ENCODE measurements at places on chromosomes 5 and 9.
A peak's percentile ranks its signal among the peaks of the same experiment; 100 is the strongest.

DNA sequence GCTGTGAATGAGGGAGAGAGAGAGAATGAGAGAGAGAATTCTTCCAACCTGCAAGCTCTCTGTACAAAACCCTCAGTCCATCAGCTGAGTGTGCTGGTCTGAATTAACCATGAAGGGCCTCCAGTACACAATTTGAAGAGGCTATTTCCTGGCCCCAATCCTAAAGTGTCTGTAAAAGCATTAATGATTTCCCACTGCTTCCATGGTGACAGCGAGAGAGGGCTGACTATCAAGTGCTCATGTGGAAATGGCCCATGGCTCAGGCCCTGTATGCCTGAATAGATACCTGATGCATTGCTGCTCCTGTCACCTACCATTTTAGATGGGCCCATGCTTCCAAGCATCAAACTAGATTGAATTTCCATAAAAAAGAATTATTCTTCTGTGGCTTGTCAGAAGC is 592.4 kb downstream of the KIF4B start:
- no peak for DNase-seq

DNA sequence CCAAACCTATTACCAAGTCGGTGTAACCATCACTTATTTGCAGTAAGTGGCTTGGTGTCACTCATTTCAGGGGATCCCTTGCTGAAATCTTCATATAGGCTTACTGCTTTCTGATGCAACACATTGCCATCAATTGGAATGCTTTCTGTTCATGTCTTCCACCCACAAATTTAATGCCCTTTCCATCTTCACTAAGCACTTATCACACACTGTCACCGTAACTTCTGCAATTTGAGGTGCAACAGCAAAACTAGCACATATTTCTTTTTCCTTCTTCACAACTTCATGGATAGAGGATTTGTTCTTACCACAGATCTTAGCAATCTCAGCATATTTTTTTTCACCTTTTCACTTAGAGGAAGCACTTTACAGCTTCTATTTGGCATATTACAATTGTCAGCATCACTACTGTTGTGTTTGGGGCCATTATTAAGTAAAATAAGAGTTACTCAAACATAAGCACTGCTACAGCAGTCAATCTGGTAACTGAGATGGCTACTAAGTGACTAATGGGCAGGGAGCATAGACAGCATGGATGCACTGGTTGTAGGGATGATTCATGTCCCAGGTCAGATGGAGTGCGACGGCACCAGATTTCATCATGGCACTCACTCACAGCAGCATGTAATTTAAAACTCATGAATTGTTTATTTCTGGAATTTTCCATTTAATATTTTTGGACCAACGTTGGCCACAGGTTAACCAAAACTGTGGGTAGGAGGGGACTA is 70.1 kb downstream of the PIP5K1B start:
- no peak for DNase-seq

DNA sequence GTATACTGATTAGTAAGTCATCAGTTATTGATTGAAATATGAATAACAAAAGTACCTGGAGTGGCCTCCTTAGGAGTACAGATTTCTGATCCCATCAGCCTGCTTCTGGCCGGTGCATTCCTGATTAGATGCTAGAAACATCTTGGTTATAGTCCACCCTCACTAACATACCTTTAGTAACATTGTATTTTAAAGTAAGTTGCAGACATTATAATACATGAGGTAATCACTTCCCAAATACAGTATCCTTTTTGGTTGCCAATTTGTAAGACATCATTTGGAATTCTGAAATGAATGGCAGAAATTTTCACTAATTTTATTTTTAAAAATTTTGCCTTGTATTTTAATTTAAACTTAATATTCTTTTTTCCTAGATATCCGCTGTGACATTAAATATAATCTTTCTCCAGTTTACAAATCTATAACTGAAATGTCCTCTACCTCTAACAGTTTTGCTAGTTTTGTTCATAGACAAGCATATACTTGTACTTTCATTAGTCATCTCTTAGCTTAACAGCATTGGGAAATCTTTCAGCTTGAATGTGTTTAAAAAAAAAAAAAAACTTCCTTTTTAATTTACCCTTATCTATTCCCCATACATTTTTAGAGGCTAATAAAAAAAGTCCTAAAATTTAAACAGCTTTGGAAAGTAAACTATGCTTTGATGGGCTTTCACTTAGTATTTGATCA is 178.9 kb downstream of the XRCC4 start:
- DNase-seq: peak; percentile 7

- peak; percentile 56 for DNase-seq
These were observed 369.9 kb upstream of the DAB2 start for GRCh38 chr5:39794513-39795210.

- peak; percentile 55 for DNase-seq
These were observed 98.6 kb downstream of the YTHDC2 start for GRCh38 chr5:113612060-113612496.

GRCh38 chr5:88824141-88824540 is 58.8 kb downstream of the MEF2C start:
- DNase-seq: no peak

DNA sequence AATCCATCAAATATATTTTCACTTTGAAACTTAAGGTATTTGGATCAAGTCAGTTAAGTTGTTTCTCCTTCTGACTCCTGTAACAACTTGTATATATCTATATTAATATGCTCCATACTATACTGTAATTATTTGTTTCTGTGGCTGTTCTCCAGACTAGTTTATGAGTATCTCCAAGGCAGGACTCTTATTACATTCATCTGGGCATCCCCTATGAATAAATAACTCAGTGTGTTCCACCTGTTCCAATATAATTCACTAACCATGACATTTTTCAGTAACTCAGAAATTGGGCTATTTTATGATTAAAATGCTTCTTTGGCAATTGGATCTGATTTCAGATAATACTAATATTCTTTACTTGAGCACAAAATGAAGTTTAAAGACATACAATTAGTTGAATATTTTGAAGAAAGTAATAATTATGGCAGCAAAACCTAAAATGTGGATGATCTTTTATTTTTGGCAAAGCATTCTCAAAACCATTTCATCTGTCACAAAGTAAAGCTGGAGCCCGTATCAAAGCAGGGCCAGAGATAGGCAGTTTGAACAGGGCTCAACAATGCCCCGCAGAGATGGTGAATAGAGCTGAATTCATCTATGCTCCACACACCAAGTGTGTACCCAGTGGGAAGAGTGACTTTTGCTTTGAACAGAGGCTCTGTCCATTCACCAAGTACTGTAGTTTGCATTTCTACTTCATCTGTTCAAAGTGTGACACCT is 314.3 kb downstream of the PDE4D start:
- DNase-seq: no peak

GRCh38 chr5:485113-485945 is 38.9 kb downstream of the SLC9A3 start:
- no peak for DNase-seq

DNA sequence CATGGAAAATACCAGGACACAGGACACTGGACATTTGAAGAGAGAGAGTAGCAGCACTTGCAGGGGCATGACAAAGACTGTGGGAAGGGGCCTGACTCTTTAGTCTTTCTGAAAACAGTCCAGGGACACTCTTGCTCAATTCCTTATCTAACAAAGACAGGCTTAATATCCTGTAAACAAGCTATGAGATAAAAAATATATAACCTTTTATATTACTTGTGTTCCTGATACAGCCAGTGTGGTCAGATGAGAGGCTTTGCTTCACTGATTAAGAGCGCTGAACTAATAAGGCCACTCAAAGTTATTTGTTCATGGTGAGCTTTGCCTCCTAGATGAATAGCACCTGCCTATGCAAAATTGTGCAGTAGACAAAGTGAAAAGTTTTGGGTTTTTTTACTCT is 518.7 kb downstream of the LRRC70 start:
- DNase-seq: no peak

DNA sequence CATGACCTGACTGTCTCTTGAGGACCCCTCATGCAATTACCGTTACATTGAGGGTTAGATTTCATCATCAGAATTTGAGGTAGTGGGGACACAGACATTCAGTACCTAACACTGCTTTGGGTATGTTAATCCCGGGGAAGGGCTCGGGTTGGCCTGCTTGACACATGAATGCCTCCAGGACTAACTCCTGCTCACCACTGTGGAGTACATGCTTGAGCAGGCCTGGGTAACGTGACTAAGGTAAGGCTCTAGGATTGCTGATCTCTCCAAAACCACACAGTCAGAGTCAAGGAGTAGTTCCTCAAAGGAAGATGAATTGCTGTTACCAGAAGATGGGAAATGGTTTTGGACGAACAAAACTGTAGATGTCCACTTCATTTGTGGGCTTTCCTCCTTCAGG is 376.3 kb upstream of the ZNF462 start:
- DNase-seq: no peak

- DNase-seq: no peak
These were observed 74.2 kb upstream of the SLC12A2 start for GRCh38 chr5:128009403-128009802.

DNA sequence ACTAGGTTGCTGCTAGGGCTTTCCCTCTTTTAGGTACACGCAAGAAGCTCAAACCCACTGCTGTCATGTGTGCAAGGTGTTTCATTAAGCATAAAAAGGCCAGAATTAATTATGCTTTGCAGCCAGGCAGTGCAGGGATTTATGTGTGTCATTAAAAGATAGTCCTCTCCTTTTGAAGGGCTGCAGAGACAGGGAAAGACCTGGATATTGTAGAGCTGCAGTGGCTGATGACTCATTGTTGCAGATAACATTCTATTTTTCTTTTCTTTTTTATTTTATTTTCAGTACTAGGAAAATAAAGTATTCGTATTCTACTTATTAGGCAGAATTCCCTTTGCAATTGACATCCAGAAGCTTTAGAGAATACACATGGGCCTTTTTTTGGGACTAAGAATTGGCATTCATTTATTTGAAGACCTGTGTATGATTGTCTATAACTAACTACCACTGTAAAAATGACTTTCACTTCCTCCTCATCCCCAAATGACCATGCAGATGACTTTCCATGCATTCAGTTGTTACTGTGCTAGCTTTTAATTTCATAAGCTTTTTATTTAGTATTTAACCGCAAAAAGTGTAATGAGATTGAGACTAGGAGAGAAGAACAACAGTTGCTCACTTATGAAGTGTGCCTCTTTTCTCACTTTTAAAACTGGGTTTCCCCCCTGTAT is 113.0 kb downstream of the PAM start:
- peak; percentile 16 for DNase-seq

DNA sequence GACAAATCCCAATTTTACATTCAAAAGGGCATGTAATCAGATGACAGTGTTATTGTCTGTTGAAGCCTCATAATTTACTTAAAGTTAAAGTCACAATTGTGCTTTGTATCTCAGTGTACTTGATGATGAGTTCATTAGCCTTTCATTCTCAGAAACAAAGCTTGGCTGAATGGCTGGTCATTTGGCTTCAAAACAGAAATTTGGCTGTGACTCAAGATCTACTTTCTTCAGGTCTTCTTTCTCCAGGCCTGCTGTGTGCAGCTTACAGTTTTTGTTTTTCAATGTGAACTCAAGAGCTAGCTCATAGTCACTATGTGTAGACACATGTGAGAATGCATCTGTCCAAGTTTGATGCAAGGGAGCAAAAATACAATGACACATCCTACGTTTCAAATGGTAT is 2003.6 kb upstream of the WWC1 start:
- DNase-seq: no peak

- DNase-seq: no peak
These were observed 66.5 kb downstream of the PRDM6 start for GRCh38 chr5:123155446-123155960.

DNA sequence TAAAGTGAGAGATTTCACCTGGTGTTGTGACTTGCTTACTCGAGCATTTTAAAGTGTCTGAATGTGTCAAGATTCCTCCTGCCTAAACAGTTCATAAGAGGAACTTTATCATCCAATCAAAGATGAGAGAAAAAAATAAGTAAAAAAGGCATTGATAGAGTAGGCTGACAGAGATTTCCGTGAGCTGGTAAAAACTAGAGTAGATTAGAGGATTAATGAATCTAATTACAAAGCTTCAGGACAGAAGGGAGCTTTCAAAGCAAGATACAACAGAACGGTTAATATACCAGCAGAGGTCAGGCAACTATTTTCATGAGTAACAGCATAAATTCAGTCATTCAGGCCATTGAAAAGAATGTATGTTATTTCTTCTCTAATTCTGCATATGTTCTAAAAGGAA is 91.5 kb downstream of the ADAMTS6 start:
- DNase-seq: no peak

DNA sequence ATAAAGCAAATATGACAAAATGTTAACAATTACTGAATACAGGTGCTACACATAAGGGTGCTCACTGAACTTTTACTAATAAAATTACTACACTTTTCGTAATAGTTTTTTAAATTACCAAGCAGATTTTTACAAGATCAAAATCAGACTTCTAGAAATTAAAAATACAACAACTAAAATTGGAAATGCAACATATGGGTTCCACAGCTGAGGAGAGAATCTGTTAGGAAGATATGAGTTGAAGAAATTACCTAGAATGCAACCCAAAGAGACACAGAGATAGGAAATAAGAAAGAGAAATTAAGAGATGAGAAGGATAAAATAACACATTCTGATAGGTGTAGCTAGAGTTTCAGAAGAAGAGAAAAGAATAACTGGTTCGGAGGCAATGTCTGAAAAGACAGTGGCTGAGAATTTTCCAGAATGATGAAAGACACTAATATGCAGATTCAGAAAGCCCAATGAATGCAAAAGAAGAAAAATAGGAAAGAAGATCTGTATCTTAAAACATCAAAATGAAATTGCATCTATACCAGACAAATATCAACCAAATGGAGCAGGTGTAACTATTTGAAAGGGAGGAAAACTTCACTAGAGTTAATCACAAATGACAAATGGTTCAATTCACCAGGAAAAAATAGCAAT is 95.8 kb downstream of the MAPKAP1 start:
- no peak for DNase-seq

DNA sequence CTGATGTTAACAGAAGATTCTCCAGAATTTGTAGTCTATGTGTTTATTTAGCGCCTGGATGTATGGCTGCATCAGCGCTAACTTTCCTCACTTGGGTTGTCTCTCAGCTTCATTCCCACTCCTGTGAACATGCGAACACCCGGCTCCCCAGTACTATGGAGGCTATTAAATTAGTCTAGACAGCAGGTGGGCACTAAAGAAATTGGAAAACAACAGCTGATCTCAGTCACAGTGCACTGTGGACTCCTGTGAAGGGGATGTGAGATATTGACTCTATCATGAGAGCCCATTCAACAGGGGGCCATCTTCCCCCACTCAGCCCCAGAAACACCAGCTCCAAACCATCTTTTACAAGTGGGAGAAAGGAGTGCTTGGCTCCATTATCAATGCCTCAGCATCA is 471.0 kb downstream of the KDM4C start:
- no peak for DNase-seq

DNA sequence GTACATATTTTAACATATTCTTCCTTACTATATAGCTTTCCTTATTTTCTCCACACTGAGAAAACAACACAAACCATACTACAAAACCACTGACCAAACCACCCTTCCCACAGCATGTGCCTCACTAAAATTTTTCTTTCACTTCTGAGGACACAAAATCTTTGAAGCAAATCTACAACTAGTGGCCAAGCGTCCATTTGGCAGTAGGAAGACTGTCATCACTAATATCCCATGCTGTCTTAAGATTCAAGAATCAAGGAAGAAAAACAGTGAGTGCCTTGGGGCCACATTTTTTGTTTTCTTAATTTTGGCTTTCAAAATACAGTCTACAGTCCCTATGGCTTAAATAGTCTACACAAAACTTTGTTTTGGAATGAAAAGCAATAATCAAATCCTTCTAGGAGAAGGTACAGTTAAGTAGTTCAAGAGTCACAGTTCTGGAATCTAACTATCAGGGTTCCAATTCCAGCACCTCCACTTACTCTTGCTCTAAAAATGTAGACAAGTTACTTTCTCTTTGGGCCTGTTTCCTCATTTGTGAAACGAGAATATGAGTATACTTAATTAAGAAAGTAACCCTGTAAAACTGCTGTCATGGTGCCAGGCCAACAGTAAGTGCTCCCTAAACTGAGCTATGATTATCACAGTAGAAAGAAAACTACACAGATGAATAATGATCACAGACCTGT is 227.9 kb downstream of the BNC2 start:
- DNase-seq: no peak
